ENCODE measurements at places on chromosomes 4 and X. TPM values are rescaled to one million over a fixed set of nuclear protein-coding genes. Genes with fewer than 3 reads are reported as not detected.

The FATE1 gene
- total RNA-seq: not detected

The CD40LG gene
- not detected for total RNA-seq

The ABLIM2 gene
- 11.7 TPM for total RNA-seq

The CLCN5 gene
- 8.4 TPM for total RNA-seq

The MAGEB18 gene
- total RNA-seq: not detected

The BGN gene
- 392 TPM for total RNA-seq

The SERTM2 gene
- total RNA-seq: 3.2 TPM

The F11 gene
- total RNA-seq: not detected

The KDR gene
- total RNA-seq: 14.5 TPM

The ATP5ME gene
- 180 TPM for total RNA-seq

The UGT2B17 gene
- not detected for total RNA-seq

The CD38 gene
- 16.1 TPM for total RNA-seq

The TCEAL6 gene
- total RNA-seq: not detected

The ETNPPL gene
- not detected for total RNA-seq

The ARHGAP36 gene
- not detected for total RNA-seq

The PAGE4 gene
- total RNA-seq: not detected

The COL4A5 gene
- 20.5 TPM for total RNA-seq

The PNCK gene
- total RNA-seq: 41.1 TPM

The MAGED4 gene
- 5.9 TPM for total RNA-seq

The NPY2R gene
- total RNA-seq: not detected
